ENCODE measurements at places on chromosomes 12 and 14.

DNA sequence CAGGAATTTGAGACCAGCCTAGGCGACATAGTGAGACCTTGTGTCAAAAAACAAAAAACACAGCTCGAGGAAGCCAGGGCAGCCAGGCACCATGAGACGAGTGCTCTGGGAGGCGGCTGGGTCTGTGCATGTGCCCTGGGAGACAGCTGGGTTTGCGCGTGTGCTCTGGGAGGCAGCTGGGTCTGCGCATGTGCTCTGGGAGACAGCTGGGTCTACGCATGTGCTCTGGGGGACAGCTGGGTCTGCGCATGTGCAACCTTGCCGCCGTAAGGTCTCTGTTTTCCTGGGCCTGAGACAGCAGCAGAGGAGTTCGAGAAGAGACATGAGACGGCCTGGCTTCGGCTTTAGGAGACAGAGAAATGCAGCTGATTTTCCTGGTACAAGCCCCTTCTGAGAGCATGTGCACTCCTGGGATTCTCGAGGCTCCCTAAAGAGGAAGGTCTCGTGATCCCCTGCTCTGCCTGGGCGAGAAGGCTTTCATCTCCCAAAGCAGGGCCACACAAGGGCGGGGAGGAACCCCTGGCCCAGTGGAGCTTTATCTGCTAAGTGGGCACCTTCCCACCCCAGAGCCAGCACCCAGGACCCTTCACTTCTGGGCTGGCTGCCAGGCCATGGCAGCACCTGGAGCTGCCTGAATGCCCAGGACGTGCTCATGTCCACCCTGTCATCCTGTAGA lies 3.5 kb upstream of the BDKRB1 start:
- no peaks in the 10 kb centered on the region for H3K27me3 ChIP-seq
- no peak overlapping the region for H3K4me3 ChIP-seq
- H3K36me3 ChIP-seq: no peaks in the 10 kb centered on the region
- H3K27ac ChIP-seq: no peak overlapping the region

- peak overlapping the region; percentile 81 for H3K27ac ChIP-seq
- no peak for DNase-seq
- H3K4me1 ChIP-seq: peaks cover 59% of the 10 kb centered on the region
- H3K27me3 ChIP-seq: no peaks in the 10 kb centered on the region
- H3K4me3 ChIP-seq: no peak overlapping the region
These were observed 39.3 kb downstream of the NINJ2 start for GRCh38 chr12:623865-624372.

- no peak overlapping the region for H3K27ac ChIP-seq
- no peaks in the 10 kb centered on the region for H3K36me3 ChIP-seq
- H3K27me3 ChIP-seq: peaks cover 3% of the 10 kb centered on the region
- H3K4me1 ChIP-seq: no peaks in the 10 kb centered on the region
These were observed 243.0 kb downstream of the TTC8 start for GRCh38 chr14:89067293-89067972.

DNA sequence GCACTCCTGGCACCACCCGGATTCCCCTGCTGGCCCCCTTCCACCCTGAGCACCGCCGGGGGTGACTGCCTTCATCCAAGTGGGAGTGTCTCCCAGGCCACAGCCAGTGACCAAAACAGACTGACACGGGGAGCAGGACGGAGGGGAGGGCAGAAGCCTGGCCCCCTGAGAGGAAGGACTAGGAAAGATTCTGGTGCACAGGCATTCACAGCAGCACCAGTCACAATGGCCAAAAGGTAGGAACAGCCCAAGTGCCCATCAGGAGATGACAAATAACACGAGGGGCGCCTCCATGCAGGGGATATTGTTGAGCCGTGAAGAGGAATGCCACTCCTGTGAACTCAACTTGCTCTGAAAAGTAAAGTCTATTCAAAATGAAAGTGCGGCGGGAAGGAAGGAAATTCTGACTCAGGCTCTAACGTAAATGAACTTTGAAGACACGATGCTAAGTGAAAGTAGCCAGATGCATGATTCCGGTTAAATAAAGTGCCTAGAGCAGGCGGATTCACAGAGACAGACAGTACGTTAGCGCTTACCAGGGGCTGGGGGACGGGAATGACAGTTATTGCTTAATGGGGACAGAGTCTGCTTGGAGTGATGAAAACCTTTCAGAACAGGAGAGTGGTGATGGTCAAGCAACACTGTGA lies 146.1 kb upstream of the NCOR2 start:
- H3K27me3 ChIP-seq: no peaks in the 10 kb centered on the region
- H3K27ac ChIP-seq: peak overlapping the region; percentile 86
- peak overlapping the region; percentile 33 for H3K4me3 ChIP-seq

DNA sequence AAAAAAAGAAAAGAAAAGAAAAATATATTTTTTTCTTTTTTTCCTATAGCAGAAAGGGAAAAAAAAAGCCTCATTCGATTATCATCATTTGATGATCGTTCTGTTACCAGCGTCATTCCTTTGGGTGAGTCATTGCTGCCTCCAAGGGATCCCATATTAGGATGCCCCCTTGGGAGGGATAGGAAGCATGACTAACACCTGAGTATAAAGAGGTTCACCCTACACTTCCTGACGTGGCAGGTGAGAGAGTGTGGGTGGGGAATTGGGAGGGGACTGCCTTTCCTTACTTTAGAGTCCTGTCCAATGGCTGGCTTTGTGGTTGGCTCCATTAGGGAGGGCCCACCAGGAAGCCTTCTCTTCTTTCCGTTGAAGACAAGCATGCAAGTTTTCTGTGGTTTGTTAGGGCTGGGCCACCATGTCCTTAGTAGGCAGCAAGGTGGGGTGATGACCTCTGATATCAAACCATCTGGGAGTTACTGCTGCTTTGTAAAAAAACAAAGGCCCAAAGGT lies 56.1 kb upstream of the FUT8 start:
- H3K4me3 ChIP-seq: no peak overlapping the region
- H3K4me1 ChIP-seq: peaks cover 6% of the 10 kb centered on the region
- H3K36me3 ChIP-seq: no peaks in the 10 kb centered on the region
- H3K27ac ChIP-seq: no peak overlapping the region
- H3K27me3 ChIP-seq: no peaks in the 10 kb centered on the region
- no peak for DNase-seq

DNA sequence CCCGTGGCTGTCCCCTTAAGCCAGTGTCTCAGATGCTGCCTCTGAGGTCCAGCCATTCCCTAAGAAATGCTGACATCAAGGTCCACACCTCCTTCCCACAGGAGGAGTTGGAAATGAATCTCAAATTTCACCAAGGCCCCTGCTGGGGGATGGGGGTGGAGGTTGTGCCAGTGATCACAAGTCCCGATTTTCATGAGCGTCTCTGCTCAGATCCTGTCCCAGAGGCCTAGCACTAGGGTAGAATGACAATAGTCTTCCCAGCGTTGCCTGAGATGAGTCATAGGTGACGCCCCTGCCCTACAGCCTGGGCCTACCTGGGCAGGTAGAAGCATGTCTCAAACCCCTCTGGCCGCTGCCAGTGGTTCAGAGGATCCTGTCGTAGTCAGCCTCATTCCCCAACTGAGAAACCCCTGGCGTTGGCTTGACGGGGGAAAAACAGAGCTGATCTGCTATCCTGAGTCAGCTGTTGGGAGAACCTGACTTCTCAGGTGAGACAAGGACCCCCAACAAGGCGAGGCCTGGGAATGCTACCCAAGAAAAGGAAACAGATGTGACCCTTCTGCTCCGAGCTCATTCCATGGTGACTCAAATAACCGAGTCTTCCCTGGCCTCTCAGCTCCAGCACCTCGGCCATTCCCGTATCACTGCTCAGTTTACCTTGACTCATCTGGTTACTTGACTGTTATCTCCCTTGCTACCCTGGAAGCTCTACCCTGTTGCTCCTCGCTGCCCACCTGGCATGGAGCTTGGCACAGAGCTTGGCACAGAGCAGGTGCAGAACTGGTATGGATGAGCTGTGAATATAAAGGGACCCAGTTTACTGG lies 21.8 kb upstream of the SPPL3 start:
- H3K27me3 ChIP-seq: no peaks in the 10 kb centered on the region
- no peaks in the 10 kb centered on the region for H3K36me3 ChIP-seq
- no peaks in the 10 kb centered on the region for H3K4me1 ChIP-seq
- DNase-seq: no peak
- H3K27ac ChIP-seq: no peak overlapping the region

DNA sequence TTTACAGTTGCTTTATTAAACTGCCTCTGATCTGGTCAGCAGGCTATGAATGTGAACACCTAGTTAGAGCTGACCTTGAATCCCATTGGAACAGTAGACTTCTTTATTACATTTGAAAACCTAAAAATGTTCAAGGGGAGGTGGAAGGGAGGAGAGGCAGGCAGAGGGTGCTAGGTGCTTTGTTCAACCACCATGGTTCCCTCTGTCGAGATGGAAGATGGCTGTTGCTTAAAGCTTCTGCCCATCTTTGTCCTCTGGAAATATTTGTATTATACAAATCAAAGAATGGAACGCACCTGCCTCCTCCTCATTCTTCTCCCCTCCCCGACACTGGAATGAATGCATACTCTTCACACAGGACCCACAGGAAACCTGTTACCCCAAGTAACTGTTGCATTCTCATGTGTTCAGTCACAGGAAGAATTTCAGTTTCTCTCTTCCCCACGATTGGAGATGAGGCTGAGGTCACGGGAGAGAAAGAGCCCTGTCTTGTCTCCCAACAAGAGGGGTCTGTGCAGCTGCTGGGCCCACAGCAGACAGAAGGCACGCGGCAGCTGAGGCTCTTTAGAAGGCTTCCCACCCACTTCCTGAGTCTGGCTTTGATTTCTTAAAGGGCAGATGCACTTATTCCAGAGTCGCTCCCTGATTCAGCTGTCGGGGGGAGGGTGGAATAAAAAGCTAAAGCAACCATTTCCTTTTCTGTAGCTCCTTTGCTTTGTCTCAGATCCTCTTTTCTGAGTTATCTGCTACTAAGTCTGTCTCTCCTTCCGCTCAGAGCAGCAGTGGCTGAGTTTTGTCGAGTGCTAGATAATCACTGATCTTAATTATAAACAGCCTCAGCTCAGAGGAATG lies 217.9 kb upstream of the BTG1 start:
- H3K4me3 ChIP-seq: peak overlapping the region; percentile 29
- H3K4me1 ChIP-seq: no peaks in the 10 kb centered on the region

DNA sequence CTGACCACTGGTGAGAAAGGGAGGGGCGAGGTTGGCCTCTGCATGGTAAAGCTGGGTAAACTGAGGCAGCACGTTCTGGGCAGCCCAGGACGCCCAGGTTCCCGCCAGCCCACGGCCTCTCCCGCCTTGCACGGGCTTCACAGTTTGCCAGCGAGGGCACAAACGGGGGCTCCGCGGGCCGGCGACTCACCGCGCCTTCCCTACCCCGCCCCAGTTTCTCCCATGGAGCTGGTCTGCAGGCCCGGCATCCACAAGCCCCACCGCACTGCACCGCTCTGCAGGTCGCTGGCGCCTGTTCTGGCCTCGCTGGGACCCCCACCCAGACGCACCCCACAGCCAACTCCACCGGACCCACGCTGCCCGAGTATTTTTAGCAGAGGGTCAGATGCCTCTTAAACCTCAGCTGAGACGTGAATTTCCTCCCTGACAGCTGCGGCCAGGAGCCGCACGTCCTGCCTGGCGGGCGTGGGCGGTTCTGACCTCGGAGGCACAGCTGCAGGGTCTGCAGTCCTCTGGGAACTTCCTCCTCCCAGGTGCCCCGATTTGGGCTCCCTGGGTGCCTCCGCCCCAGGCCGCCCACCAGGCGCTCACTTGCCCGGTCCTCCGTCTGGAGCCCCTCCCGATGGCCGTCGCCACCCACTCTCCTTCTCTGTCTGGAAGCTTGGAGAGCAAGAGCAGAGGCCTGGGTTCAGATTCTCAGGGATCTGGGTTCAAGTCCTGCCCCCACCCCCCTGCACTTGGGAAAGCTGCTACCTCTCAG lies 29.5 kb upstream of the INF2 start:
- H3K27ac ChIP-seq: no peak overlapping the region
- H3K36me3 ChIP-seq: no peaks in the 10 kb centered on the region
- H3K4me3 ChIP-seq: no peak overlapping the region
- peaks cover 21% of the 10 kb centered on the region for H3K4me1 ChIP-seq
- no peak for DNase-seq
- no peaks in the 10 kb centered on the region for H3K27me3 ChIP-seq

DNA sequence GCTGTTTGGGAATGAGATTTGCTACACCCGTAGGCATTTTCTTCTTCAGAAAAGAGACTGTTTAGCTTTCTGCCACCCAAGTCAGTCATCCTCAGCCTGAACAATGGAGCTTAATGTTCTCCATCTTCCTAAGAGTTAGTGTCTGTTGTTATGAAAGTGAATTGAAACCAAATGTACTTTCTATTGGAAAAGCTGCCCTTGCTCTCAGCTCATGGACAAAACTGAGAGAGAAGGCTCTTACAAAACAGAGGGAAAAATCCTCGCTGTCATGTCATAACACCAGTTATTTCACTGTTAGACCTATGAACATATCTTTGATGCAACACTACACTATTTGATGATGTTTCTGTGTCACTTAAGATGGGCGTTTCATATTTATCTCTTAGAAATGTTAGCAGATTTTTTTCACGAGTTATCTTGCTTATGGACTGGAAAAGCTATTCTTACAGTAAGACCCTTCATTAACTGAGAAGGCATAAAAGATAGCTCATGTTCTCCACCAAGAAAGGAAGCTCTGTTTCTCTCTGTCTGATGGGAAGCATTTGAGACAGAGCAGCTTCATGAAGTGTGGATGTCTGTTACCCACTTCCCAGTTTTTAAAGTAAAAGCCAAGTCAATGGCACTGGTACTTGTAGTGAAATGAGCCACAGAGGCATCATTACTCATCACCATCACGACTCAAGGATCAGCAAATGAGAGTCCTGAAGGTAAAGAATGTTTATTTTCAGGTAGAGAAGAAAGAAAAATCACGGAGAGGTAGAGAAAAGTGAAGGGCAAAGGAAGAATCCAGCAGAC lies 483.9 kb downstream of the ZFP36L1 start:
- H3K4me3 ChIP-seq: no peak overlapping the region
- no peak for DNase-seq
- H3K4me1 ChIP-seq: peaks cover 4% of the 10 kb centered on the region
- no peaks in the 10 kb centered on the region for H3K27me3 ChIP-seq
- no peak overlapping the region for H3K27ac ChIP-seq
- H3K36me3 ChIP-seq: no peaks in the 10 kb centered on the region

- H3K36me3 ChIP-seq: no peaks in the 10 kb centered on the region
- H3K27ac ChIP-seq: no peak overlapping the region
- H3K4me3 ChIP-seq: no peak overlapping the region
- DNase-seq: no peak
- no peaks in the 10 kb centered on the region for H3K27me3 ChIP-seq
- no peaks in the 10 kb centered on the region for H3K4me1 ChIP-seq
These were observed 42.6 kb downstream of the TRAFD1 start for GRCh38 chr12:112167718-112168525.

GRCh38 chr12:94374124-94374523 lies 85.5 kb downstream of the CEP83 start:
- no peaks in the 10 kb centered on the region for H3K27me3 ChIP-seq
- no peak overlapping the region for H3K4me3 ChIP-seq
- no peaks in the 10 kb centered on the region for H3K4me1 ChIP-seq
- no peak overlapping the region for H3K27ac ChIP-seq

- no peak overlapping the region for H3K4me3 ChIP-seq
- peaks cover 12% of the 10 kb centered on the region for H3K4me1 ChIP-seq
- no peak overlapping the region for H3K27ac ChIP-seq
- no peak for DNase-seq
- H3K36me3 ChIP-seq: no peaks in the 10 kb centered on the region
These were observed 120.4 kb downstream of the HMGA2 start for GRCh38 chr12:65944637-65945036.

DNA sequence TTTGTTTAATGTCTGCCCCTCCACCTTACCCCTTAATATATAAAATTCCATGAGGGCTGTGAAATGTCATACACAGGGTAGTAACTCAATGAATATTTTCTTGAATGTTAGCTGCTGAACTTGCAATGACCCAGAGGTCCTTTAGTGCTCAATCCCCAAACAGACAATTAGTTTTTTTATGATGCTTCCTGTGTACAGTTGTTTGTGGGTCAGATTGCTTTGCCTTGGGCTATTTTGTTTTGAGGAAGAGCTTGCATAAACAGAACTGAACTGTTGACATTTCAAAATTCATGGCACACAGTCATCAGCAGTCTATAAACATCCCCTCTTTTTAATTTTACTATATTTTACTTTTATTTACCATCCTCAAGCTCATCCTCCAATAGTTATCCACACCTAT lies 820.5 kb upstream of the SEL1L start:
- no peaks in the 10 kb centered on the region for H3K4me1 ChIP-seq
- DNase-seq: no peak
- no peaks in the 10 kb centered on the region for H3K36me3 ChIP-seq
- H3K27me3 ChIP-seq: no peaks in the 10 kb centered on the region
